ENCODE measurements at places on chromosomes 16 and 17.

DNA sequence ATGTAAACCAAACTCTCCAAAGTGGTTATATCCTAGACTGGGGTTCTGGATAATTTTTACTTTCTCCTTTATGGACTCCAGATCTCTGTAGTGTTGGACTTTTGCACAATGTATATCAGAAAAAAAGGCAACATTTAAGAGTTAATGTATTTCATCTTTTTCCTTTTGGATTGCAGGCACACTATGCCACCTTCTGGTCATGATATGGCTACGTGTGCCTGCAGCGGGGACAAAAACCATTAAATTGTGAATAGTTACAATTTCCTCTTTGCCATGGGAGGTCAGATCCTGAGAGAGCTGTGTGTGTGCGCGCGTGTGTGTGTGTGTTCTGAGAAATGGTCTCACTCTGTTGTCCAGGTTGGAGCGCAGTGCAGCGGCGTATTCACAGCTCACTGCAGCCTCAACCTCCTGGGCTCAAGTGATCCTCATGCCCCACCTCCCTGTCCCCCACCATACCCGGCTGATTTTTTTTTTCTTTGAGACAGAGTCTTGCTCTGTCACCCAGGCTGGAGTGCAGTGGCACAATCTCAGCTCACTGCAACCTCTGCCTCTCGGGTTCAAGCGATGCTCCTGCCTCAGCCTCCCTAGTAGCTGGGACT lies 4.3 kb upstream of the SGF29 start:
- no peak for DNase-seq

DNA sequence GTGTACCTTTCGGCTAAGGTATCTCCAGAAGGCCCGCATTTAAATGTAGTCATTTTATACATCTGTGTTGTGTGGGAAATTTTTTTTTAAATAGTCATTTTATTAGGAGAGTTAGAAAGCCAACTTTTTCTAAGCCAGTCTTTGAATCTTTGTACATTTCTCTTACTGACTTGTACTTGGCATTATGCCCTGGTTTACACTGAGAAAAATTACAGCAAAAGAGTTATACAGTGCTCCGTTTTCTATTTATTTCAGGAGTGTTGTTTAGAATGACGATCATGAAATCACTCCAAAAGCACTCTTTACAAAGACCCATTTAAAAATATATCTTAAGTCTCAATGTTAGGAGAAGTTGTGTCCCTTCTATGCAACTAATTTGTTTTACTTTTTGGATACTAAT lies 91.8 kb downstream of the CYB561 start:
- no peak for DNase-seq

DNA sequence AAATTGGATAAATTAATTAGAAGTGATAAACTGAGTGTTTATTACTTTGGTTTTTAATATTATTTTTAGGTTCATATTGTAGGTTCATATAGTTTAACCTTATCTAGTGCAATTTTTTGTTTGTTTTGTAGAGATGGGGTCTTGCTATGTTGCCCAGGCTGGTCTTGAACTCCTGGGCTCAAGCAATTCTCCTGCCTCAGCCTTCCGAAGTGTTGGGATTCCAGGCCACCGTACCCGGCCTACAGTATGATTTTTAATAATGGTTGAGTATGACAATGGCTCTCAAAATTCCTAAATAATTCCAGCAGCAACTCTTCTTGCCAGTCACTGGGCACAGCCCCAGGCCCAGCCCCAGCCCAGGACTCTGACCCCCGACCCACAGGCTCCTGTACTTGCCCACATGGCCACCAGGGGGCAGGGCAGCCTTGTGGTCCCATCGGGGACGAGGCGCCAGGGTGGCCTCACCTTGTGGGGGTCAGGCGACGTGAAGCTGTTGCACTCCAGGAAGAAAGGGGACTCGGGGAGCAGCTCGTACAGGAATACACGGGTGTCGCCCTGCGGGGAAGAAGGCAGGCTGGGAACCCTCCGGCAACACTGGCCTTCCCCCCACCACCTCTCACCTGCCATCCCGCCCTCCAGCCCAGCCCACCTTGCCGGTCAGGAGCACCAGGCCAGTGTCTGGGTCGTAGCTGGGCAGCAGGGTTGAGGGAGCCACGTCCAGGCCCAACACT lies 7.9 kb upstream of the PAM16 start:
- no peak for DNase-seq

DNA sequence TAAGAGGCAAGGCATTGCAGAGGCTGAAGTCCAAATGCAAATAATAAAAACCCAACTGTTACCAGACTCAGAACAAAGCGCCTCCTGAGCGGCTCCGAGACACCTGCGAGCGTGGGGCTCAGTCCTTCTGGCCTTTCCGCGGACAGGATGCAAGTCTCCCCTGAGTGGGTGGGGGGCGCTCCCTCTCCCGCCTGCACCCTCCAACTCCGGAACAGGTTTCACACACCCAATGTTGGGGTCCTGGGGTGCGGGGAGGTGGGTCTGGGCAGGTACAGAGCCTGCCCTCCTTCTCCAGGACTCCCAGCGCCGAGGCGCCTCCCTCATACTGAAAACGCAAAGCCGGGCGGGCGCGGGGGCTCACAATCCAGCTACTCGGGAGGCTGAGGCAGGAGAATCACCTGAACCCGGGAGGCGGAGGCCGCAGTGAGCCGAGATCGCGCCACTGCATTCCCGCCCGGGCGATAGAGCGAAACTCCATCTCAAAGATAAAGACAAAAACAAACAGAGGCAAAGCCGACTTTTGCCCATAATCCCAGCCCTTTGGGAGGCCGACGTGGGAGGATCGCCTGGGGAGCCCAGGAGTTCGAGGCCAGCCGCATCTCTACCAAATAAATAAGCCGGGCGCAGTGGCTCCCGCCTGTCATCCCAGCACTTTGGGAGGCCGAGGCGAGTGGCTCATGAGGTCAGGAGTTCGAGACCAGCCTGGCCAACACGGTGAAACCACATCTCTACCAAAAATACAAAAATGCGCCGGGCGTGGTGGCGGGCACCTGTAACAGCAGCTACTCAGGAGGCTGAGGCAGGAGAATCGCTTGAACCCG lies 893 bp downstream of the GINS2 start:
- DNase-seq = no peak

- no peak for DNase-seq
Measured at GRCh38 chr16:27646806-27647205, 96.9 kb downstream of the KATNIP start.
